CD4-positive, alpha-beta T cell treated with Interleukin-4 for 4 hours (primary cell): ENCODE measurements at places on chromosomes 4 and X.

- no peak for DNase-seq
Observed at GRCh38 chrX:139890991-139891700, 41.7 kb downstream of the ATP11C start.

DNA sequence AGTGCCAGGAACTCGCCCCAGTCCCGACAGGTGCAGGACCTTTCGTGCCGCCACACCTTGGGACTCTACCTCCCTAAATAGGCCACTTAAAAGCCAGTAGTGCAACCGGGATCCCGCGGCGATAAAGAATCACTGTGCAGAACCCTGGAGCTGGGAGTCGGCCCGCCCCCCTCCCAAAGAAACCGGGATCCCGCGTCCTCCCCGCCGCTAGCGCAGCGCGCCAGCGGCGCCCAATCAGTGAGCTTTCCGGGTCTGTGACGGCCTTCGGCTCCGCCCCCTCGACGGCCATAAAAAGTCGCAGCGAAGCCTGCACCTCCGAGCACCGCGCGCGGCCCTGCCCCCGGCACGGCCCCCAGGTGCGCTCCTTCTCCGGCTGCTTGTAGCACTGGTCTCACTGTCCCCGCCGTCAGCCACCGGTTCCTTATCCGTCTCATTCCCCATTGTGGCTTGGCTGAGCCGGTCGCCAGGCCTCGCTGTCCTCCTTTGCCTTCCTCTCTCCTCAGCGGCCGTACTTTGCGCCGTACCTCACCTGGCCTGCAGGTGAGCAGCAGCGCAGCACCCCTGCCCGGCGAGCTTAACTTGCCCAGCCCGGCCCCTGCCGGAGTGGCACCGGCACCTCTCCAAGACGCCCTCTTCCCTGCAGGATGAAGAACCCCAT is at the start of gene LRAT:
LRAT (plus strand) TSS at position 318 of the 658 bp plus-strand sequence; CDS start at position 645, 327 bp downstream.
- peak; percentile 6 for DNase-seq

DNA sequence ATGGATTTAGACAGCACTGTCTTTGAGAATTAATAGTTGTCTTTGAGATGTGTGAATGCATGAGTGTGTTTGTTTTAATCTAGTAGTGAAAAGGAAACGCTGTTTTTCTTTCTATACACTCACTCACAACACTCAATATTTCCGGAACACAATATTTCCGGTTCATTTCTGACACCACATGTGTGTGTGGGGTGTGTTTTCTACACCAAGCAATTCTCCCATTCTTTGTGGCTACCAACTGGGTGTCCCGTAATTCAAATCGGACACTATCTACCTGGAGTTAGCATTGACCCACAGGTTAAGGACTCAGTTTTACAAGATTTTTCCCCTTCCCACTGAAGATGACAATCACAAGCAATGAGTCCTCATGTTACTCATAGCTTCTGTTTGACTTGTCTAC is 113.9 kb downstream of the SNCA start:
- DNase-seq, result no peak

GRCh38 chr4:79294064-79294463 is 31.8 kb downstream of the NAA11 start:
- no peak for DNase-seq

GRCh38 chr4:21413807-21414370 is 534.7 kb downstream of the KCNIP4 start:
- DNase-seq, result no peak

- DNase-seq, result no peak
Observed at GRCh38 chrX:2708592-2709188, 17.6 kb downstream of the CD99 start.

- no peak for DNase-seq
Observed at GRCh38 chr4:4847011-4847410, 12.5 kb upstream of the MSX1 start.

DNA sequence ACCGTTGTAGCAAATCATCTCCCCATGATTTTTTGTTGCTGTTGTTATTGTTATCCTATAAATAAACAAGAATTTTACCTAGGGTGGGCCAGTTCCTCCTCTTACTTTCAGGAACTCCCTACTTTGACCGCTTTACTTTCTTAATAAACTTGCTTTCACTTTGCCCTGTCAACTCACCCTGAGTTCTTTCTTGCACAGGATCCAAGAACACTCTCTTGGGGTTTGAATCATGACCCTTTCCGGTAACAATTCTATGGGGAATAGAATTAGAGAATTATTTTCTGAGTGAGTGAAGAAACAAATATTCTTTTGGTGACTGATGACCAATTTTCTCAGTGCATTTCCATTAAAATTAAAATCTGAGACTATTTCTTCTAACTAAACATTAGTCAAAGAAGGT is 584.0 kb upstream of the TENM3 start:
- no peak for DNase-seq

DNA sequence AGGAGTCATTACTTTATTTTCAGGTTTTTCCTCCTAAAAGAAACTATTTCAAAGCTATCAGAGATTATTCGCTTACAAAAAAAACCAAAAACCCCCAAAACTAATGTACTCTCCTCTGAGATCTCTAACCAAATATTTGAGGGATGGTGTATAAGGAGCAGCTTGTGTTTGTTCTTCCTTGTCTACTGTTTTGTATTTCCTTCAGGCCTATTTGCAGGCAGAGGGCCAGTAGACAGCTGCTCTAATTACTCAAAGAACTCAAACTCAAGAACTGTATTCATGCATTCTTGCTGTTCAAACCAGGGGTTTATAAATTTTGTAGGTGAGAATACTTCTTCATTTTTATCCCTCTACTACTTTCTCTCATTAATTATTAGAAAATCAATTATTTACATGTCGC is 51.3 kb downstream of the SH3RF1 start:
- DNase-seq, result no peak

DNA sequence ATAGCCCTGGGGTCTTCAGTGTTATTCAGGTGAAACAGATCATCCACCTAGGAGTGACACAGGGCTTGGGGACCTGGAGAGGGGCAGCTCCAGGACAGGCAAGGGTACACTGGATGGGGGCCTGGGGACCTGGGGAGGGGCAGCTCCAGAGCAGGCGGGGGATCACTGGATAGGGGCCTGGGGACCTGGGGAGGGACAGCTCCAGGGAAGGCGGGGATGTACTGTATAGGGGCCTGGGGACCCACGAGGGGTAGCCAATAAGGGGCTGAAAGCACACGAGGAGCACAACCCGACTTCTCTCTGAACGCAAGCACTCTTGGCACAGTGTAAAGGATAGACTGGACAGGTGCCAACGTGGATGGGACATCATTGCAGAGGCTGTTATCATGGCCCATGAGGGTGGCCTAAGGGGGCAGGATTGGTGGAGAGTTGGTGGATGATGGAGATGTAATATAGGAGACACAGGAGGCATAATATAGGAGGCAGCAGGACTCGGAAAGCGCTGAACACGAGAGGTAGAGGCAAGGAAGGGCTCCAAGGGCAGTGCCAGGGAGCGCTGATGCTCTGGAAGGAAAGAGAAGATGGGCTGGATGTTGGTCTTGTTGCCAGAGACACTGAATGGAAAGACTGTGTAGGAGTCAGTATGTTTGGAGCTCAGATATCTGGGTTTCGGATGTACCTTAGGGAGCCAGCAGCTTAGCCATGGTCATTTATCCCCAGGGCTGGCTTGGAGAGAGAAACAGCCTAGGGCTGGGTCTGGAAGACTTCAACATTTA is 37.9 kb upstream of the FGFBP2 start:
- DNase-seq, result no peak

DNA sequence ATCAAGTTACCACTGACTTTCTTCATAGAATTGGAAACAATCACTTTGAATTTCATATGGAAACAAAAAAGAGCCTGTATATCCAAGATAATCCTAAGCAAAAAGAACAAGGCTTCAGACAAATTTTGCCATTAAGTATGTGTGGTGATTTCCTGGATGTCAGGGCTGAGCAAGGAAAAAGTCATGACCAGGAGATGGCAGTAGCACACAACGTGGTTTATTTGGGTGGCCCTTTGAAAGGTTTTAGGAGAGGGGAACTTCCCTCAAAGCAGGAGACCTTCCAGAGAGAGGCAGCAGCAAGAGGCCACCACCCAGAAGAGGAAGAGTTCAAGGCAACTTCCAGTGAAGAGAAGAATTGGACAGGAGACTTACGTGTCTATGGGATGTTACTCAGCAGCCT is 18.1 kb upstream of the ZXDB start:
- DNase-seq, result peak; percentile 26

DNA sequence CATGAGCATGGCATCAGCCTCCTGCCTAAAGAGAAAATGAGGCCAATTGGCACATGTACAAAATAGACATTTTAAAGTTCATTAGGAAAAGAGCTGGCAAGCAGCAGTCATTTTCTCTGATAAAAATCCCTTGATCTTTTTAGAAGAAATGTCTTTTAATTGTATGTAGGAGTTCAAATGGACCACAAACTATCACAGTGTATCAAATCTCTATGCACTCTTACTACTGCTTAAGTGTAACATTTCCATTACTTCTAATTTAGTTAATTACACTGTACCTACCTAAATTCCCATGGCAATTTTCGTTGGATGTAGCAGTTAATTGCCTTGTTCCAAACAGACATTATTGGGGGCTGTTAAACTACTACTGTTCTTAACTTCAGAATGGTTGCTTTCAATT is 233.7 kb upstream of the TECRL start:
- DNase-seq, result no peak

- DNase-seq, result no peak
Observed at GRCh38 chrX:119391279-119391678, 7.9 kb upstream of the SLC25A43 start.

- no peak for DNase-seq
Observed at GRCh38 chr4:57287687-57288604, 177.8 kb upstream of the IGFBP7 start.

- peak; percentile 11 for DNase-seq
Observed at GRCh38 chrX:47628982-47629381, 748 bp downstream of the CFP start.

DNA sequence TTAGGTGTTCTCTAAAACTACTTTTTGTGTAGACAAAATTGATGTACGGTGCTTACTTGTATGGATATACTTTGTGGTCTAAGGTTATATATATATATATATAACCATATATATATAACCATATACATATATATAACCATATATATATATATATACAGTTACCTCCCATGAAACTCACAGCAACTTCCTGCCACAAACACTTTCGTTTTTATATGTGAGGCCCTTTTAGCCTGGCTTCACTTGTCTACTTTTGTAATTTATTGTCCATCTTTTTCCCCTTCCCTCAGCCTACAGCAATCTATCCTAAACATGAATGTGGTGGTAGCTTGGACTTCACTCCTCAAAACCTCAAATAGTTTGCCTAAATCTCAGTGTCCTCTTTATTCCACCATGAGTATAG is 72.8 kb upstream of the NPFFR2 start:
- DNase-seq, result no peak

DNA sequence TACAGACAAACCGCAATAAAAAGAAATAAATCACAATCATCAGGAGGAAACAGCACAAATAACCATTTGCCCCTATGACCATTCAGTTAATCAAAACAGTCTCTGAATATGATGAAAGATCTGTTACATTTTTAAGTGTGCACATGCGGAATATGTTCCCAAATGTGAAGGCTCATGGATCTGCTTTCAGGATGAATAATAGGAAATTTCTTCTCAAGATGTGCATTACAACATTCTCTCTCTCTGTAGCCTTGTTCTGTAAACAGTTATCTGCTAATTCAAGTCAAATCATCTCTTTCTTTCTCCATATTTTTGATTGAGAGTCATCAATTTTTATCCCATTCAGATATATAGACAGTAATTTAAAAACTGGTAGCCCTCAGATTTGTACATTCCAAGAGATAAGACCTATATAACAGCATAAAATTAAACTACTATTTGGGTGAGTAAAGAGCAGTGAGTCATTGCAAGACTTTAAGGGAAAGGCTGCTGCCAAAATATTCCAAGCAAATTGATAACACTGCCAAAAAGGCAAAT is 433.9 kb upstream of the ATOH1 start:
- no peak for DNase-seq

DNA sequence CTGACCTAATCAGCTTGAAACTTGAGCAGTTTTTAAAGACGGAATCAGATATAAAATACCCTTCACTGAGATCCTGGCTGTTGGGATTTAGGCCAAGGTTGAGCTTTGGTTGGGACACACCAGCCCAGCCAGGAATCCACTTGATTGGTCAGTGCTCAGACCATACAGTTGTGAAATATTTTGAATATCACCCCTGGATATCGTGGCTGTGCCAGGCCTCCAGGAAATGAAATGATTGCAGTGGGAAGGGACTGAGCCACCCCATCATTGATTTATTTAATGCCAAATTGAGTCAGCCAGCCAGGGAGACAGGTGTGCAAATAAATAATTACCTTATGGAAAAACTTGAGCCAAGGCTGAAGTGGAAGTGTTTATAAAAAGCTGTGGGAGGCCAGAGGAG is 128.4 kb upstream of the SCML1 start:
- no peak for DNase-seq

- DNase-seq, result no peak
Observed at GRCh38 chr4:1400831-1401408, 5.3 kb downstream of the NKX1-1 start.

DNA sequence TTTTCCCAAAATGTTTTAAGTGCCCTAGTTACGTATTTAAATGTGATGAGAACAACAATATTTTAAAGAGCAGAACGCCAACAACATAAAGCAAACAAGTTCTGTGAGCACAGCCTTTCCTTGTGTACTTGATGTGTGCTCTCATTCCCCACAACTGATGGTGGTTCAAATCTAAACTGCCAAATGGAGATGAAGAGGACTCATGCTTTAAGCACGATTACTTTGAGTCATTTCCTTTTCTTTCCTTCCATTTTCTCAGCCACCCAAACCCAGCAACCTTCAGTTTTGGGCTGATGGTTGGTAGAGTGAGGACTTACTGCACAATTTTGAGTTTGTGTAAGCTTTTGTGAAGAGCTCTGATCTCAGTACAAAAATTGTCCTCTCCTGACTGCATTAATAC is 1.7 kb downstream of the NSD2 start:
- peak; percentile 45 for DNase-seq

GRCh38 chr4:35970366-35970960 is 273.9 kb downstream of the ARAP2 start:
- no peak for DNase-seq

DNA sequence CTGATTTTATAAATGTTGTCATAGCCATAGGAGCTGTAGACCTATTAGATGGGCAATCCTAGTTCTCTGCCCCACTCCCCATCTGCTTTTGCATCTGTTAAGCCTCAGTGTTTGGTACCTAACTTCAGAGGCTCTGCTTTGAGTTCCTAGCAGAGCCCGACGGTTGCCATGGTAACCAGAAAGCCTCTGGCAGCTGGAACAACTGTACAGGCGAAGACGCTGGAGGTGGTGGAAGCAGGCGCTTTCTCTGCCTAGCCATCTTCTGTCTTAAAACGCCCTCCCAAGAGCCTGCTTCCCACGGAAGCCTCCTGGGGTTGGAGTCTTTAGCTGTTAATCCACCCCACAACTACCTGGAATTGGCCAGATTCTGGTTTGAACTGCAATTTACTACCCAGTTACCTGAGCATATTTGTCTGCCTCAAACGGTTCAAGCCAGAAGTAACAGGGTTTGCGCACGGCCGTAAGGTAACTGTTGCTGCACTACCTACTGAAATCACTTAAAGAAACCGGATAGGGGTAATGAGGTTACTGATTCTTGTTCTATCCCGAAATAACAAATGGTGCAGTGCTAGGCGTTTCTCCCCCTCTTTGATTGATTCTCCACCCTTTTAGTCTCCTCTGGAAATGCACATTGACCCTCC is 1.0 kb upstream of the GABRG1 start:
- DNase-seq, result no peak

GRCh38 chrX:45873781-45874180 is 671.4 kb downstream of the ZNF674 start:
- no peak for DNase-seq

GRCh38 chr4:110142461-110142860 is 56.0 kb downstream of the ELOVL6 start:
- no peak for DNase-seq
